ENCODE measurements at places on chromosomes 5 and 9.
A peak's percentile ranks its signal among the peaks of the same experiment; 100 is the strongest.

GRCh38 chr5:83577036-83577636 lies 105.6 kb downstream of the VCAN start:
- peak; percentile 20 for DNase-seq

GRCh38 chr9:13244181-13244580 lies 35.3 kb downstream of the MPDZ start:
- no peak for DNase-seq

DNA sequence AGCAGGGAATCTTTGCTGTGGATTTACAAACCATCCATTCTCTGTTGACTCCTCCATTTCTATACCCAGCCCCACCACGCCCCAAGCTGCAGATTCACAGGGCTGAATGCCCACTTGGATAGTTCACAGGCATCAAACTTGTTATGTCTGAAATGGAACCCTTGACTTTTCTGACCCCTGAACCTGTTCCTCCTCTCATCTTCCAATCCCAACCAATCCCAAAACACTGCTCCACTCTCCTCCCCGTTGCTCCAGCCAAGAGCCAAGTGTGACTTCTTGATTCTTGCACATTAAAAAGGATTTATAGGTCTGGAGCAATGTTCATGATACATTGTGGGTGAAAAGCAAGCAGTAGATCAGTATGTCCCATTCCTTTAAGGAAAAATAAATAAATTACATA lies 145.6 kb downstream of the DAB2IP start:
- DNase-seq: no peak

DNA sequence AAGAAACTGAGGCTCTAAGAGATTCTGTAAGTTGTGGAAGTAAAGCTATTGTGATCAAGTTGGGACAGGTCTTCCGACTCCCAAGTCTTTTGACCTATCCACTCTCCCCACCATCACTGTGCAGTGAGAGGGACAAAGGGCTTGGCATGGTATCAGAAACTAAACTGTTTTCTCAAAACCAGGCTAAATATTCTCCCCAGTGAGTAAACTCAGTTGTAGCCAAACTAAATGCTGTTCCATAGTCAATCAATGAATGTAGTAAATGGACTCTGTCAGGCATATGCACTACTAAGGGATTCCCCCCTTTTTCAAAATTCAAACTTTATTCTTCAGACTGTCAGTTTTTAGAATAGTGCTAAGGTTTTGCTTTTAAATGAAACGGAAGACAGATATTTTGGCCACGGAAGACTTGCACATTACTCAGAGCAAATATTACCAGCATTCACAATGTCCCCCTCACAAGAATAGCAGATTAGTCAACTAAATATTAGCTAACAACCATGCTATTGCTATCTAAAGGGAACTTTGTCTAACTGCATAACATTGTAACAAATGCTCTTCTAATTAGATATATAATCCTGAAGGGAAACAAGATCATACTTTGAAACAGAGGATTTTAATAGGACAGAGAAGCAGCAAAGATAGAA lies 7.1 kb downstream of the PRKAA1 start:
- DNase-seq: peak; percentile 20

GRCh38 chr5:42514754-42515153 lies 91.5 kb downstream of the GHR start:
- DNase-seq: peak; percentile 2

GRCh38 chr5:27034565-27034964 lies 3.8 kb downstream of the CDH9 start:
- no peak for DNase-seq

DNA sequence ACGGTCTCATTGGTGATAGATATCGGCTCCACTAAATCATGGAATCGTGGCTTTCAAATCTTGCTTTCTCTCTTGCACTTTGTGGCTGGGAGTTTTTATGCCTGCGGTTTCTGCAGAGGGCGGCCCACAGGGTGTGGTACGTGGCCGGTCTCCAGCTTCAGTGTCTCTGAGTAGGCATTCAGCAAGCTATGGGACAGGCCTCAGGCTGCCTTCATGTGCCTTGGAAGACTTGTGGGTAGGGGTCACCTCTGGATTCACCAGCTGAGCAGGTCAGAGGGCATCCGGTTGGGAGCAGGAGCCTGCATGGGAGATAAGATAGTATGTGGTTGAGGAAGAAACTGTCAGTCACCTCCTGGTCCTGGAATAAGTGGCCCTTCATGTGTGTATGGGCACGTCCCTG lies 47.7 kb downstream of the AMBP start:
- DNase-seq: no peak

GRCh38 chr5:24805230-24805629 lies 160.5 kb upstream of the CDH10 start:
- DNase-seq: no peak

DNA sequence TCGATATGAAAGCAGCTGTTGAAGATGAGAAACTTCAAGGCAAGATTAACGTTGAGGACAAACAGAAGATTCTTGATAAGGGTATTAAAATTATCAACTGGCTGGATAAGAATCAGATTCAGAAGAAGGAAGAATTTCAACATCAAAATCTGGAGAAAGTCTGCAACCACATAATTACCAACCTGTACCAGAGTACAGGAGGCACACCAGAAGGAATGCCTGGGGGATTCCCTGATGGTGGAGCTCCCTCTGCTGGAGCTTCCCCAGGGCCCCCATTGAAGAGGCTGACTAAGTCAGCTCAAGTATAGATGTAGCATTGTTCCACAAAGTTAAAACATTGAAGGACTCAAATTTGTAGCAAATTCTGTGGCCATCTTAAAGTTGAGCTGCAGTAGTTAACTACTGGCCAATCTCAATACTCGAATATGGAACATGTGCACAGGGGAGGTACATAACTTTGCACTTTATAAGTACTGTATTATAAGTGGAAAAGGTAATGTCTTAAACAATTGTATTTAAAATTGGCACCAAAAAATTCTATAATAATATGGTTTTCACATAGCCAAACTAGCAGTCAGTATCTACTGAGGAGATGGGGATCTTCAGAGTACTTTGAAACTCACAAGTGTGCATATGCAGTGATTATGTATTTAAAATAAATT lies 237.5 kb downstream of the CHSY3 start:
- peak; percentile 64 for DNase-seq

GRCh38 chr5:38603691-38604090 lies 47.2 kb upstream of the LIFR start:
- DNase-seq: peak; percentile 91

DNA sequence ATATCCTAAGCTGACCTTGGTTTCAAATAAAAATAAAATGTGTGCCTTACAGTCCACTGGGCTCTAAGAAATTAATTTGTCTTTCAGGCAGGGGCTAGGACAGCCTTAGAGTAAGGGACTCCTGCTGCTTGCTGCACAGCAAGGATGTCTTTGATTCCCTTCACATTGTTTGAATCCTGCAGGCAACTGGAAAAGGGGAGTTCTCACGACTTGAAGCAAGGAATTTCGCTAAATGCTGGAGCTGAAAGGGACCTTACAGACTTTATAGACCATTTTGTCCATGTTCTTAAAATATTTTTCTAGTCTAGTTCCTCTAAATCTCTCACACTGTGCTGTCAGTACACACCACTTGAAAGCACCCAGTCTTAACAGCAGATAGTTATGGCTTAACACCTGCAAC lies 35.6 kb downstream of the FBXW11 start:
- DNase-seq: no peak

DNA sequence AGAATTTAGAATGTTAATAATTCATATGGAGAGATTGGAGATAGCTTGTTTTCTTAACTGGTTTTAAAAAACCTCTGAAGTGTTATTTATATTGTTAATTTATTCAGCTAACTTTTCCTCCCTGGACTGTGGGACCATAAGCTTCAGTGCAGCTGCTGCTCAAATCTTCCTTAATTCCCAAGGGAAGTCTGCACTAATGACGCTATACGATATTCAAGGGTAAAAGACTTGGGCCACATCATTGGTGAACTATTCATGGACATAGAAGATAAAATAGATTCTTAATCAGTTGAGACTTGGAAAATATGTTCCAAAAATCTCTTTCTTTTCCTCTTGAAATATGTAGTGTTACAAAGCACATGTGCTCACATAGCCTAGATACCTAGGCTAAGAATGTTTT lies 31.1 kb upstream of the GAS1 start:
- DNase-seq: peak; percentile 96

DNA sequence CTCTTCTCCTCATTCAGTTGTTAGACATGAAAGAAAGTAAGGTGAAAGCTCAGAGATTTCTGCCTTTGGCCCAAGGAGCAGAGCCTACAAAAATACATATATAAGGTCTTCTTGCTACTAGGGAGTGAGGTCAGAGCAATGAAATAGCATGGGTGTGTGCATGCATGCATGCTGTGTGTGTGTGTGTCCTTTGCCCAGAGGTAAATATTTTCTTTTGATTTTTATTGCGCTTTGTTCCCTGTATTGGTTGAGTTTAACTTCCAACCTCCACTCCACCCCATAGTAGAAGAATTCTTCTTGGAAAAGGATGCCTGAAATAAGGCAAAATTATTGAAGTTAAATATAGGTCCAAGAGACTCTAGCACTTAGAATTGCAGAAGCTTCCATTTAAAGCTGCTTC lies 248.0 kb upstream of the PTGER4 start:
- DNase-seq: no peak

GRCh38 chr5:158162026-158162425 lies 303.1 kb upstream of the CLINT1 start:
- no peak for DNase-seq

DNA sequence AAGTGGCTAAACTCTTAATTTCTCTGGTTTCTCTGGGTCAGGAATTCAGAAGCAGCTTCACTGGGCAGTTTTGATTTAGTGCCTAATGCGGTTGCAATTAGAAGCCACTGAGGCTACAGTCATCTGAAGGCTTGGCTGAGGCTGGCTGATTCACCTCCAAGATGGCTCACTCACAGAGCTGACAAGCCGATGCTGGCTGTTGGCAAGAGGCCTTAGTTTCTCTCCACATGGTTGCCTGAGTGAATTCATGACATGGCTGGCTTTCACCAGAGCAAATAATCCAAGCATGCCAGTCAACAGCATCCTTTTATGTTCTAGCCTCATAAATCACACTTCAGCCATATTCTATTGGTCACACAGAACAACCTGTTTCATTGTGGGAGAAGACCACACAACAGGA lies 2.8 kb upstream of the CDK7 start:
- DNase-seq: peak; percentile 14

DNA sequence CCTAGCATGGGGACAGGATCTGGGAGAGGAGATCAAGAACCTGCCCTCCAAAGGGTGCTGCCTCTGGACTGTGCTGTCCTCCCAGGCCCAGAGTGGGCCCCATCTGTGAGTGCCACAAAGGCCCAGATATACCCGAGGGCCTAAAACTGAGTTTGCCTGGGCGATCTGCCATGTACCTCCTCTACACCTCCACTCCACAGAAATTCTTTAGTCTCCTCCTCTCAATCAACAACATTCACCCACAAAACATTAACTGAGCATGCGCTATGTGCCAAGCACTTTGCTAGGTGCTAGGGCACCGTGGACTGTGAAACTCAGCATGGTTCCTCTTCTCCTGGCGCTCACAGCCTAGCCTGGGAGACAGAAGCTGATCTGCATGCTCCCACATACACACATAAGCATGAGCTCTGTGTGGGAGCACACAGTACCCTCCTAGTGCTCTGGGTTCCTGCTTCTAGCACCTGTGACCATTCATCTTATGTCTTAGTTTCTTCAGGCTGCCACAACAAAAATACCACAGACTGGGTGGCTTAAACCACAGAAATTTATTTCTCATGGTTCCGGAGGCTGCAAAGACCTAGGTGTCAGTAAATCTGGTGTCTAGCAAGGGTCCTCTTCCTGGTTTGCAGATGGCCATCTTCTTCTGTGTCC lies 82.0 kb upstream of the FSTL4 start:
- DNase-seq: peak; percentile 2

DNA sequence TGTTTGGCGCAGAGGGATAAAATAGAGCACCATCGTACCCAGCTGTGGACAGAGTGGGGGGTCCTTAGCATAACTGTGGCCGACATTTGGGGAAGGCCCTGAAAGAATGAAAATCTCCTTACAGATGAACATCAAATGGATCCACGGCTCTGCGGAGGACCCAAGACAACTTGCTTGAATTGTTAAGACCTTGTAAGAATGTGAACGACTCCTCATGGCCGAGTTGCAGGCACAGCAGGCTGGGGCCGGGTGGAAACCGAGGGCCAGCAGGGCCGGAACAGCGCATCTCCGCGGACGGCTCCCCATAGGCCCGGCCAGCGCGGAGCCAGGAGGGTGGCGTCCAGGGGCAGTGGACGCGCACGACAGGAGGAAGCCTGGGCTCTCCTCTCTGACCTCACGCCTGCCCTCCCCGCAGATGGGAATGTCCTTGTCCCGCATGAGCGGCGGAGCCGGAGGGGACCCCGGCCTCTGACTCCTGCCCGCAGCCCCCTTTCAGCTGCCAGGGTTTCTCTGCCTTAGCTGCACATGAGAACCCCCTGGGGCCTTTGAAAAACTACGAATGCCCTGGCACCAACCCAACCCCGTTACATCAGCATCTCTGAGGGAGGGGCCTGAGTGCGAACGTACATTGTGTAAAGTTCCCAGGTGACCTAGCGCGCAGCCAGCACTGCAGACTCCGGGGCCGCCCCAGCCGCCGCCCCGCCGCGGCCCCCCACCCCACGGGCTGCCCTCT lies 36.2 kb upstream of the PTCH1 start:
- no peak for DNase-seq

DNA sequence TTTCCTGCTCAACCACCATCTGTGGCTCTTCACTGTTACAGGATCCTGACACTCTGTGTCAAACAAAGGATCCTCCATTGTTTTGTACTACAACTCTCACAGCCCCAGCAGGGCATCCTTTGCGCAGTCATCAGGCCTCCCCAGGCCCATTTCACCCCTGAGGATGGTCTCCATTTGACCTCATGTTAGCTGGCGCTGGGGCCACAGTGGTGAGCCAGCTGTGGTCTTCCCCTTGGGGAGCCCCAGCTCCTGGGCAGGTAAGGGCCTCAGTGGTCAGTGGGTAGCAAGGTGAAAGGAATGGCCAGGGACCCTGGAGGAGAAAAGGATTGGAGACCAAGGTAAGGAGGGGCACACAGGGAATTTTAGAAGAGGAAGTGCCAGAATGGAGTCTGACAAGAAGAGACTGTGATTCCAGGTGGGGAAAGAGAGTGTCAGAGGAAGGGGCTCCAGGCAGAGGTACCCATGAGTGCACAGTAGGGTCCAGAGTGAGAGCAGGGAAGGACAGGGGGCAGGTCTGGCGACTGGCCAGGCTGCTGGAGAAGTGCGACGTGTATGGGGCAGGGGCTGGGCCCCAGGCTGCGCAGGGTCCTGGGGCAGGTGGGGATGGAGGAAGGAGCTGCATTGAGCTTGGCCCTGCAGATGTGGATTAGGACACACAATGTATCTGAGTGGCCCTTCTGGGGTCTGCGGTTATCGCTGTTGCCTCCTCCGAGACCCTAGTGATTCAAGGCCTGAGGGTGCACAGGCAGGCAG lies 109.9 kb downstream of the PHF2 start:
- DNase-seq: no peak

GRCh38 chr5:145925353-145925752 lies 11.0 kb upstream of the SH3RF2 start:
- peak; percentile 84 for DNase-seq

- DNase-seq: no peak
These were observed 174.8 kb downstream of the FANCC start for GRCh38 chr9:95142728-95143127.

GRCh38 chr5:55773057-55773456 lies 35.2 kb downstream of the DDX4 start:
- no peak for DNase-seq

- DNase-seq: no peak
These were observed 249.4 kb upstream of the TNC start for GRCh38 chr9:115367321-115367720.
